ENCODE measurements at places on chromosomes 11 and 22.

DNA sequence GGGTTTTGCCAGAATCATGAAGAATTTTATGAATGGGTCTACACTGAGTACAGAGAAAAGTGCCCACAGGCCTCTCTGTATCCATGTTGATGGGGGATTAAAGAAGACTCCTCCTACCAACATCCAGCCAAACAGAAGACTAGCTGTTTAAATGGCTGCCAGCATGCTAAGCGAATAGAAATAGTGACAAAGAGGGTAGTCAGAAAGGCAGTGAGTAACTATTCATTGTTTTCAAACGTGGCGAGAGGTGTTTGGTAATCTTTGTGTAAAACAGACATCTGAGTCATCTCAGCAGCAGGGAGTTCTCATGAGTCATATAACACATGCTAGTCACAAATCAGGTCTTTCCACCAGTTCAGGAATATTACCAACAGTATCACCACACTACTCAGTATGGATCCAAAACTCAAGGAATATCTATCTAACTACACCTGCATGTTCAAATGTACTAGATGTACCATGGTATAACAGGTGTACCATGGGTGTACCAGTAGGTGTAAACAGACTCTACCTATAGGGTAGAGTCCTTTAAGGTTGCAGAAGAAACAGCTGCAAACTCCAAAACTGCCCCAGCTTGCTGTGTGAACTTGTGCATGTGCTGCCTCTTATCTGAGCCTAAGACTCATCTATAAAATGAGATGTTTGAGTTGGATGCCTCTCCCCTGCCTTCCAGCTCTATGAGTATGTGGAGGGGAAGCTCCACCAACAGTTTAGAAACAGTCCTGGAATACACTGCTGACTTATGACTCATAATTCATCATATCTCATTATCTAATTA, 82.0 kb downstream of the SLC1A2 start:
- DNase-seq = peak; percentile 82

DNA sequence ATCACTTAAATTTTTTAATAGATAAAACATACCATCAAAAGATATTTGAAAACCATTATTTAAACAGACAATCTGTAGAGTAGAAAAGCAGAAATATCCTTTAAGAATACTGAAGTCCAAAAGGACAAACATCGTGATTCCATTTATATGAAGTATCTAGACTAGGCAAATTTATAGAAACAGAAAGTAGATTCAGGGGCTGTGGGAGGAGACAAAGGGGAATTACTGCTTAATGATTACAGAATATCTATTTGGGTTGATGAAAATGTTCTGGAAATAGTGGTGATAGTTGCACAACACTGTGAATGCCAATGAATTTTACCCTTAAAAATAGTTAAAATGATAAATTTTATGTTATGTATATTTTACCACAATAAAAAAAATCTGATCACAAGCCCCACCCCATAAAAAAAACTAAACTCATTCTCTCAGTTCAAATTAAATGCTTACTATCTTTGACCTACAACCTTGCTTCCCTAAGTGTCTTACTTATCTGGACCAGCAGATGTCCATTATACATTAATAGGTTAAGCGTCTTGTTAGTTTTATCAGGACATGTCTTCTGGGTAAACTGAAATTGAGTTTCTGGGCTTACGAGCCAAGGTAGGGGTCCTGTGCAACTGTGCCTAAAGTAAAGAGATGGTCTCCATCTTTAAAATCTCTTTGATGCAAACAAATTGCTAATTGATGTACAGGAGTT, 86.3 kb downstream of the FCHSD2 start:
- DNase-seq = no peak

- DNase-seq = no peak
Observed at GRCh38 chr11:63745304-63746170, 23.0 kb downstream of the ZFTA start.

DNA sequence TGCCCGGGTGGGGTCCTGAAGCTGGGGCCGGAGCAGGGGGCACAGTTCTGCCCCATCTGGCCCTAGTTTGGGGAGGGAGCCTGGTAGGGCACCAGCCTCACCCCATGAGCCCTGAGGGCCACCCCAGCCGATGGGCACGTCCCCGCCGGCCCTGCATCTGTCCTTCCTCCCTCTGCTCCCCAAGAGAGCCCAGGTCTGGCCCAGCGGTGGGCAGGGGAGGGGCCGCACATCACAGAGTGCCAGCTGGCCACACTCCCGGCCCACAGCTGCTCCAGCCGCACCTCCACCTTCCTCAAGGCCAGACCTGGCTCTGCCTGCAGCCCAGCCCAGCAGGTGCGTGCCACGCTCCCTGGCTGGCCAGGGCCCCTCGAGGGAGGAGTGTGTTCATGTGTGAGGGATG, 21.6 kb downstream of the BRSK2 start:
- no peak for DNase-seq

DNA sequence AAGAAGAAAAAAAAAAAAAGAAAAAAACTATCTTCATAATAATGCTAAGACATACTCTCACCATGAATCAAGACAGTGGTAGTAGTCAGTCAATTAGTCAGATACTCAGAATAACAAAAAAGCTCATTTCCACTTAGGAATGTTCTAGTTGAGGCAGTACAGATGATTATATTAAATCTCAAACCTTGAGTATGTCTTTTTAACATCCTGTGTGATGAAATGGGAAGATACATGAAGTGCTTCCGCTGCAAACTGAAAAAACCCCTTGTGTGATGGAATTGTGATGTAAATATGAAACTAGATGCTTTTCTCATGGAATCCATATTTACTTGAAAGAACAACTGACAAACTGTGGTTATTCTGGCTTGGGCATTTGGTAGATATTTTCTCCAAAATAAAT, 13.7 kb downstream of the AMOTL1 start:
- DNase-seq = no peak

DNA sequence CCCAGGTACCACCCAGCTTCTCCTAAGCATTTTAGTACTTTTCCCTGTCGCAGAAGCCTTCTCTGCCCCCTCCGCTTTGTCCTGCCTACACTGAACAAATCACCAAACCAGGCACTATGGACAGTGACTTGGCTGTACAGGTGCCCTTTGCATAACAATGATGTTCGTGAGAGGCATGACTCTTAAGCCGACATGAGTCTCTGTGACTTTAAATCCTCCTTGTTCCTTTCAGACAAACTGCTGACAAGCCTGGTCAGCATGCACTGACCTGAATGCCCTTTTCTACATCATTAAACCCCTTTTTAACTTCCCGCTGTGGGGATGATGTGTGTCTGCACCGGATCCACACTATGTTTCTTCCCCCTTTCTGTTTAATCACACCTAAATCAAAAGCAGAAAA, 16.6 kb downstream of the CAVIN3 start:
- no peak for DNase-seq

GRCh38 chr11:77967753-77968152, 26.7 kb downstream of the INTS4 start:
- no peak for DNase-seq

DNA sequence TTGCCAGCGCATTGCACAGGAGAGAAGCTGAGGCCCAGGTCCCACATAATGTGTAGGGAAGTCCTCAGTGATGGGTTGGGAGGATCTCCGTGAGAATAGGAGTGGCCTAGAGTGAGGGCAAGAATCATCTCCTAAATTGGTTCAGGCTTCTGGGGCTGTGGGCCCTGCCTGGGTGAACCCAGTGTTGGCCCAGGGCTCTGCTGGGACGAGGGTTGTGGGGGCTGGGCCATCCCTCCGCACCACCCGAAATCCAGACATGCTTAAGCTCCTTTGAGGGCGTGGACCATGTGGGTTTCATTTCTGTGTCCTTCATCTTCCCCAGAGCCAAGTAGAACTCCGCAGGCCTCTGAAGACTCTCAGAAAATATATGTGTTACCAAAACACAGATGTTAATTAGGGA, 3.7 kb downstream of the MICALL1 start:
- no peak for DNase-seq

- no peak for DNase-seq
Observed at GRCh38 chr22:38041760-38042487, 15.3 kb upstream of the PICK1 start.

GRCh38 chr22:49370627-49371301, 456.9 kb downstream of the BRD1 start:
- DNase-seq = no peak

DNA sequence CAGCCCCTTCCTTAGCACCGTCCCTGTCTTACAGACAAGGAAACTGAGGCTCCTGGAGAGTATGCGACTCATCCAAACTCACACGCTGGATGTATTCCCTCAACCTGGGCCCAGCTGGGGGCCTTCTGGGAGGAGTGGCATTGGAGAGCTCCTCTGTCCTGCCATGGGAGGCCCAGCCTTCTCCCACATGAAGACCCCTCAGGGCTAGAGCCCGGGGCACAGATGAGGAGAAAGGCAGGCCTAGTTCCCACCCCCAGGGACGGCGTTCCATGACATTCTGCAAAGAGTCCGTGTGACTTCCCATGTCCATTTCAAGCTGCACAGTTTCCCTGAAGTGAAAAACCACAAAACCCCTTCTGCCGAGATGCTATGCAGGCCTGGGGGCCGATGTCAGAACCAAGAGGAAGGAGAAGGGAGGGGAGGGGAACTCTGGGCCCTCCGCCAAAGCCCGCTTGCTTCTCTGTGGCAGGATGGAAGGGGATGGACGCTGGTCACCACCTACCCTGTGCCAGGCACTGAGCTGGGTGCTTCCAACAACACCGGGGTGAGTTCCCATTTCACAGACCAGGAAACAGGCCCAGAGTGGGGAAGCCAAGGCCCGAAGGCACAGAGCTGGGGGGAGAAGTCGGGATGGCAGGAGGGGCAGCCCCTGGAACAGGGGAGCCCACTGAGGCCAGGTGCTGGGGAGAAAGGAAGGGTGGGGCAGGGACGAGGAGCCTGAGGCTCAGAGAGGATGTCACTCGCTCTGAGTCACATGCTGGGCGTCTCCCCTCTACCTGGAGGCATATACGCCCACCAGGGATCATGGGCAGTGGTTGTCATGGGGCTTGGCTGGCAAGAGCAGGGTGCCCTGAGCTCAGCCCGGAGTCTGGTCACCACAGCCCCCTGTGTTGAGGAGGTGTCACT, 15.7 kb downstream of the RAC2 start:
- no peak for DNase-seq

DNA sequence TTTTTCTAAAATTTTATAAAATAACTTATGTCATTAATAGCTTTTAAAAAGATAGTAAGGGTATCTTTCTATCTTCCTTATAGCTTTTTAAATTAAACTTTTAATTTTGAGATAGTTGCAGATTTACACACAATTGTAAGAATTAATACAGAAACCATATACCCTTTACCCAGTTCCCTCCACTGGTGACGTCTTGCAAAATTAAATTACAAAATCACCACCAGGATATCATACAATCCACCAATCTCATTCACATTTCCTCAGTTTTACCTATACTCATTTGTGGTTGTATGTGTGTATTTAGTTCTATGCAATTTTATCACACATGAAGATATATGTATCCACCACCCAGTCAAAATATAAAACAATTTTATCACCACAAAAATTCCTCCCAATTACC, 10.0 kb downstream of the SBF2 start:
- no peak for DNase-seq

GRCh38 chr11:1693327-1694063, 3.5 kb upstream of the KRTAP5-6 start:
- DNase-seq = peak; percentile 80

DNA sequence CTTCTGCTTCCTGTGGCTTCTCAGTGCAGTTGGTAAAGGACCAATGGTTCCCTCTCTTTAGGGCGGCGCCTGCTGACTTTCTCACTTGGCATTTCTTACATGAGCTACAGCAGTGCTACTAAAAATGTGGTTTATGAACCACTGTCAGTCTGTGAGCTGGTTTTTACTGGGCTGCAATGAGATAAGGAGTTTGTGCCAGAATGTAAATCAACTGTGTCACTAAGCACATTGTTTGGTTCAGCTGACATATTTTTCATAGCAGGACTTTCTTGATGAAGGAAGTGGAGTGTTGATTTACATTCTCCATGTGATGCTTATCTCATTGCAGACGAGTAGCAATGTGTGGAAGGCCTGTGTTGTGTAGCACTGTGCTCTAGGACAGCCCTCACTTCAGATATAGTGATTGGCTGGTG, 463.3 kb downstream of the SOX6 start:
- DNase-seq = no peak

DNA sequence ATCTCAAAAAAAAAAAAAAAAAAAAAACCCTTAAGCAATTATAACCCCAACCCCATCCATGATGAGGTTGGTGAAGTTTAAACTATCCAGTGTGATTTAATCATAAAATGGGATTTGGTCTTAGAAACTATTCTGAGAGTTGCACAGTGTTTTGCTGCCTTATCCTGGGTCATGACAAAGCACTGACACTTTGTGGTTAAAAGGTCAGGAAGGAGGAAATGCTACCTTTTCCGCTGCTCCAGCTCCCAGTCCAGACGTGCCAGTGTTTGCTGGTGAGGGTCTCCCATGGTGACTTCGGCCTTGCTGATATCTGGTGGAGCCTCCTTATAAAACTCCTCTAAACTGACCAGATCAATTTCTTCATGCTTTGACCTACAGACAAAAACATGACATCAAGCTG, 14.5 kb downstream of the THOC5 start:
- DNase-seq = no peak

DNA sequence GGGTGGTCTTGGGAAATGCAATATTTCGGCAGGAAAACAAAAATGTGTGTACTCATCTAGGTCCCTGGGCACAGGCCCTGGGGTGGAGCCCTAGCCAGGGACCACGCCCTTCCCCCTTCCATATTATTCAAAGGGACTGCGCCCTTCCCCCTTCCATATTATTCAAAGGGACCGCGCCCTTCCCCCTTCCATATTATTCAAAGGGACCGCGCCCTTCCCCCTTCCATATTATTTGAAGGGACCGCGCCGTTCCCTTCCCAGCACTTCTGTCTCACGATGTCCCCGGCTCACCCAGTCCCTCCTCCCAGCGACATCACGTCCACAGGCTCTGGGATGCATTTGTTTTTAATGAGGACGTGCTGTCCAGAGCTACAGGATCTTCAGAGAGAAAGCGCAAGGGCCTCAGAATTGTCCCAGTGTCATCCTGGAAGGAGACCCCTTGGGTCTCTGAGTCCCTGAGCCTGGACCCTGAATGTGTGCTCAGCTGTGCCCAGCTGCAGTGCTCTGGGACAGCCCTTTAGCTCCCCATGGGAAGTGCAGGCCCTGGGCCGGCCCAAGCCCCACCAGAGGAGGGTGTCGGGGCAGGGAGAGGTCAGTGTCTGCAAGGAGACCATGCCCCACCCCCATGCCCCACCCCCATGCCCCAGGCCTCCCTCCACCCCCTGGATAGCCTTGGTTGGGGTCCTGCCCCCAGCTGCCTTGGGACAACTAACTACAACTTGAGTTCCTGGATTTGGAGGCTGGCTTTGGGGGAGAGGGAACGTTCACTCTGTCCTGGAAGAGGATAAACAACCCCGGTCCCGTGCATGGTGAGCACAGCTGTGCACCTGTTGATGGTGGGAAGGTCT, 810.0 kb downstream of the BRD1 start:
- DNase-seq = no peak

DNA sequence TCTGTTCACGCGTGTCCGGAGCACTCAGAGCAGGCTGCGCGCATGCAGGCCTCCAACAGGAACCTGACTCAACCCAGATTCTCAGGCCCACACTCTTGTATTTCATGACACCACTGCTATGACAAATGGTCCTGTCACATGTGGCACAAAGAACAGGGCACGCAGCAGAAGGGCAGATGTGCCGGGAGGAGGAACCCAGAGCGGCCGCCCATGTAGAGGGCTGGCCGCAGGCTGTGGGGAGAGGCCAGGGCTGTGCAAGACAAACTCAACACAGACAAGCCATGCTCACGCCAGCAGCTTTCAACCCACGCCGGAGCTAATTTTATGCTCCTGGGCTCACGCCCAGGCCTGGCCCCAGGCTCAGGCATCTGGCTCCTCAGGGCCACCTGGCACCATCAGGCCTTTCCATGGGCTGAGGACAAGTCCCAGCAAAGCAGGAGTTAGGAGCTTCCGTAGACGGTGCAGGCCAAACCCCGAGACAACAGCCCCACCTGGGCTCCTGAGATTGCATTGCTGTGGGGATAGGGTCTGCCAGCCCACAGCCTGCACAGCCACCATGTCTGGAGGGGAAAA, 40.0 kb downstream of the DUSP8 start:
- no peak for DNase-seq
